CD4-positive, alpha-beta T cell treated with Interferon alpha-2 for 1 hour (primary cell): ENCODE measurements at places on chromosomes 11 and 22.

- no peak for DNase-seq
Measured at GRCh38 chr22:32712644-32713355, 88.7 kb upstream of the TIMP3 start.

DNA sequence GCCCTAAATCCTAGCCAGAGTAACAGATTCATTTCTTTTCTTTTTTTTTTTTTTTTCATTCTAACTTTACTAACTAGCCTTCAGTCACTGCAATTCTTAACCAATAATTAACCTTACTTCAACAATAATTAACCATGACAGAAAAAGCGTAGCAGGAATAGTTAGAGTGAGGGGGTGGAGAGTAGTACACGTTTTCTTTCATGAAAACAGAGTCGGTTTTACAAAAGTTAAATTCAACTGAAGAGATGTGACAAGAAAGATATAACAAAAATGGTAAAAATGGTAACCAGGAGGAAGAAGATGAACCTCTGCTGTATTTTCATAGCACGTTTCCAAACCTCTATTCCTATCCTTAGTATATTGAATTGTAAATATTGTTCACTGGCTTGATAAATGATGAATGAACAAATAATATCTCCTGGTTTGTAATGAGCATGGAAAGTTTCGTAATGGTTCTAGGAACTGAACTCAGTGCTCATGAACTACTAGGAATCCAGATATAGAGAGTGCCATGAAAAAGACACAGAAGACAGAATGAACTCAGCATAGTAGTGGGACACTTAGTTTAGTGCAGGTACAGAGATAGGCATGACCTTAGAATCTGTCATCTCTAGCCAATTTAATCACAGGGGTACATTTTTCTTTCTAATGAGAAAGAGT is 116.5 kb upstream of the ANO5 start:
- DNase-seq, result no peak

- no peak for DNase-seq
Measured at GRCh38 chr11:86251345-86251744, 6.8 kb downstream of the EED start.

DNA sequence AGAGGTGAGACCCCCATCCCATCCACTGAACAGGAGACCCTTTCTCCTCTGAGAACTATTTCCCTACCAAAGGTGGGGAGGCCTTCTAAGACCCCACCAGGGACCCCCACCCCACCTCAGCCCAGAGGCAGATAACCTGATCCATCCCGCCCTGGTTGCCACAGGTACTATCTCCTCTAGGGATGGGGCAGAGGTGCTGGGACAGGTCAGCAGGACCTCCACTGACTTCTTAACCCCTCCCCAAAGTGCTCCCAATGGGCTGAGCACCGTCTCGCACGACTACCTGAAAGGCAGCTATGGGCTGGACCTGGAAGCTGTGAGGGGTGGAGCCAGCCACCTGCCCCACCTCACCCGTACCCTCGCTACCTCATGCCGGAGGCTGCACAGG is 4.3 kb downstream of the INPPL1 start:
- no peak for DNase-seq

DNA sequence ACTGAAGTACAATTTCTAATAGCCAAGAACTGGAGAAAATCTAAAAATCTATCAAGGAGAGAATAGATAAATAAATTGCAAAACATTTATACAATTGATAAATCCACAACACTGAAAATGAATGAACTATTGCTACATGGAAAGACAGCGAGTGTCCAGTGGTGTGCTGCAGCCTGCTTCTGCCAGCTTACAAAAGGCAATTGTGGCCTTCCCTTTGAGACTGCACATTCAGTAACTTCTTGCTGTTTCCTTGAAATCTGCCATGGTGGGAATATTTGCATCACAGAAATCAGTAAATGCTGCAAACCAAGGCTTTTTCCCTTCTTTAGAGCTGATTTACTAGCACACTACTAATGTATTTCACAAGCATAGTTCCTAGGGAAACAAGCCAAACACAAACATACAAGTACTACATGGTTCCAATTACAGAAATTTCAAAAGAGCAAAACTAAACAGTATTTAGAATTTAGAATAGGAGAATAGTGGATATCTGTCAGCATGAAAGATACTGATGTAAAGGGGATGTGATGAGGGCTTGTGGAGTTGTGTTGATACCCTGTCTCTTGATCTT is 76.9 kb upstream of the TRIM77 start:
- DNase-seq, result no peak

DNA sequence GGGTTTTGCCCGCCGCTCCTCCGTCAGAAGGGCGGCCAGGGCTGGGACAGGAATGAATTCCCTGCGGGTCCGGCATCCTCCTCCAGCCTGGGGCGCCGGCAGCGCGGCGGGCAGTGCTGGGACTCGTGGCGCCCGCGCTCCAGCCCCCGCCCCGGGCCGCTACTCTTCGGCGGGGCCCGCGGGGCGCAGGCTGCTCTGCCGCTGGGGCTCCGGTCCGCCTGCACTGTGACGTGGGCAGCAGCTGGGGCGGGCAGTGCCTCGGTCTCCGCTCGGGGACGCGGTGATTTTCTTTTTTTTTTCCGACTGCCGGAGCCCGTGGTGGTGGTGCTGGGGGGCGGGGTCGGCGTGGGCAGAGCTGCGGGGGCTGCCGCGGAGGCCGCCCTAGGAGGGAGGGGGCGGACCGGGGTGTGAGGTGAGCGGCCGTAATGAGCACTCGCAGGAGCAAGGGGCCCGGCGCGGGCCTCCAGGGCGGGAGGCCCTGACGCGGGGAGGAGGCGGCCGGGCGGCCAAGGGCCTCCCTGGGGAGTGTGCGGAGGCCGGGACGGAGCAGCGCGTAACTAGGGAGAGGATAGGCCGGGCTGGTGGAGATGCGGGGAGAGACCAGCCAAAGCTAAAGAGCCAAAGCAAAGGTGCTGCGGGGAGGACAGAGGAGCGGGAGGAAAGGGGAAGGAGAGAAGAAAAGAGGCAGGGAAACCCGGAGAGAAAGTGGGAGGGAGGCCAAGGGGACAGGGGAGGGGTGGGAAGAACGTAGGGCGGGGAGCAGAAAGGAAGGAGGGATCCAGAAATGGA is 73.3 kb upstream of the ZBED5 start:
- peak; percentile 48 for DNase-seq

- no peak for DNase-seq
Measured at GRCh38 chr22:24894220-24894975, 52.1 kb downstream of the LHFPL7 start.

GRCh38 chr11:6737872-6738466 is 33.8 kb downstream of the OR2AG2 start:
- peak; percentile 86 for DNase-seq

GRCh38 chr11:14669958-14670357 is 26.4 kb downstream of the PDE3B start:
- no peak for DNase-seq

DNA sequence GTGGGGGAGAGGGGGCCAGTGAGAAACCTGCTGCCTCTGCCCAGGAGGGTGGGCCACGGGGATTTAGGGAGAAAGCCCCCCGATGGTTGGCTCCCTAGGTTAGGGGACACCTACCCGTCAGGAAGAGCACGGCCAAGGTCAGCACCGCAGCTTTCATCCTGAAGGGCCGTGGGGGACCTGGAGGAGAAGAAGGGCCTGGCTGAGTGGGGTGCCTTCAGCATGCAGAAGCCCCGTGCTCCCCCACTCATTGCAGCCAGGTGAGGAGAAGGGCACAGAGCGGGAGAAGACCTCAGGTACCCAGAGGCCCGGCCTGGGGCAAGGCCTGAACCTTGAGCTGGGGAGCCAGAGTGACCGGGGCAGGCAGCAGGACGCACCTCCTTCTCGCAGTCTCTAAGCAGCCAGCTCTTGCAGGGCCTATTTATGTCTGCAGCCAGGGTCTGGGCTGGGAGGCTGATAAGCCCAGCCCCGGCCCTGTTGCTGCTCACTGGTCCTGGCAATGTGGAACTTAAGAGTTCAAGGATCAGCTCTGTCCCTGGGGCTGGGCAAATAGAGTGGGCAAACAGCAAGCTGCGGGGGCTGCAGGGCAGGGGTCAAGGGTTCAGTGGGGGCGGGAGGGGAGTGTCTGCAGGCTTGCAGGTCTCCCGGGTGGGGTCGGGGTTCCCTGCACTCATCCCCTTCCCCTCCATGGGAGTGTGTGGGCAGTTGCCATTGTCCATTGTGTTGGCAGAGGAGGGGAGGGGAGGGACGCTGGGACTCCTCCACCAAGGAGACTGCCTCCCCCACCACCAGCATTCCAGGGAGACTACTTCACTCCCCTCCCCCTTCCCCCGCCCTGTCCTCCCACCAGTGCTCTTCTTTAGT is at the start of gene APOA1:
APOA1 (minus strand) TSS at position 392 of the 861 bp plus-strand sequence; CDS start at position 157, 235 bp downstream.
- DNase-seq, result no peak

DNA sequence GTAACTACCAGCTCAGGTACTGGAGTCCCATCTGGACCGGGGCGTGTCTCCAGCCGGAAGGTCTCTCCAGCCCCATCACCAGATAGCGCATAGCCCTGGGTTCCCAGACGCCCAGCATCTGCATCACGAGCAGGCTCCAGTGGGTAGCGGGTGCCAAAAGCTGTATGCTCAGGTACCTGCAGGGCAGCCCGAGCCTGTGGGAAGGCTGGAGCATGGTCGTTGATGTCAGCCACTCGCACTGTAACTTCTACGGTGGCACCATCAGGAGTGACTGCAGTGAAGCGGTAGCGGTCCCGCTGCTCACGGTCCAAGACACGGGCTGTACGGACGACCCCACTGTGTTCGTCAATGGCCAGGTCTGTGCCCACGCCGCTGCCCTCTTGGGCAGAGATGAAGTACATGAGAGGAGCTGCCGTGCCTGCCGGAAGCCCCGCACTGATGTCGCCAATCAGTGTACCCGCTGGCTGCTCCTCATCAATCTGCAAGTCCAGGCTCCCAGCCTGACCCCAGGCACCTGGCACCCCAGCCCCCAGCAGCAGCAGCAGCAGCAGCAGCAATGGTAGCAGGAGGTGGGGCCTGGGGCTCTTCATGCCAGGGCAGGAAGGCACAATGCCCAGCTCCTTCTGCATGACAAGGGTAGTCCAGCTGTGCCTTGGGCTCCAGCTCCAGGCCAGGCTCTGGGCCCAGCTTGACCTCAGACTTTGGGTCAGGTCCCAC is 14.5 kb downstream of the DCHS1 start:
- DNase-seq, result no peak

DNA sequence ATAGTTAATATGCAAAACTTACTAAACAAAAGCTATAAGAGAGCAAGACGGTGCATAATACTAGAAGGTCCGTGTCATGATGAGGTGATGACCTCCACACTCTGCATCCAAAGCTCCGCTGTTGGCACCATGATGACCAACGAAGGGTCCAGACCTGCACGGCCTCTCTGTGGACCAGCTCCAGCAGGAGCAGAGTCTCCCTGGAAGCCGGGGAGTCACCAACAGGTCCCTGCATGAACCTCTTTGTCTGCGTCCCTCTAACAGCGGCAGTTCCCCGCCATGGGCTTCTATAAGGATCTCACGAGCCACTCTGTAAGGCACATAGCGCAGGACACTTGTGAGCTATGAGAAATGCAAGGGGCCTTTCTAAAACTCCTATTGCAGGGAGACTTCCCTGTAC is 517.3 kb downstream of the BRD1 start:
- no peak for DNase-seq

DNA sequence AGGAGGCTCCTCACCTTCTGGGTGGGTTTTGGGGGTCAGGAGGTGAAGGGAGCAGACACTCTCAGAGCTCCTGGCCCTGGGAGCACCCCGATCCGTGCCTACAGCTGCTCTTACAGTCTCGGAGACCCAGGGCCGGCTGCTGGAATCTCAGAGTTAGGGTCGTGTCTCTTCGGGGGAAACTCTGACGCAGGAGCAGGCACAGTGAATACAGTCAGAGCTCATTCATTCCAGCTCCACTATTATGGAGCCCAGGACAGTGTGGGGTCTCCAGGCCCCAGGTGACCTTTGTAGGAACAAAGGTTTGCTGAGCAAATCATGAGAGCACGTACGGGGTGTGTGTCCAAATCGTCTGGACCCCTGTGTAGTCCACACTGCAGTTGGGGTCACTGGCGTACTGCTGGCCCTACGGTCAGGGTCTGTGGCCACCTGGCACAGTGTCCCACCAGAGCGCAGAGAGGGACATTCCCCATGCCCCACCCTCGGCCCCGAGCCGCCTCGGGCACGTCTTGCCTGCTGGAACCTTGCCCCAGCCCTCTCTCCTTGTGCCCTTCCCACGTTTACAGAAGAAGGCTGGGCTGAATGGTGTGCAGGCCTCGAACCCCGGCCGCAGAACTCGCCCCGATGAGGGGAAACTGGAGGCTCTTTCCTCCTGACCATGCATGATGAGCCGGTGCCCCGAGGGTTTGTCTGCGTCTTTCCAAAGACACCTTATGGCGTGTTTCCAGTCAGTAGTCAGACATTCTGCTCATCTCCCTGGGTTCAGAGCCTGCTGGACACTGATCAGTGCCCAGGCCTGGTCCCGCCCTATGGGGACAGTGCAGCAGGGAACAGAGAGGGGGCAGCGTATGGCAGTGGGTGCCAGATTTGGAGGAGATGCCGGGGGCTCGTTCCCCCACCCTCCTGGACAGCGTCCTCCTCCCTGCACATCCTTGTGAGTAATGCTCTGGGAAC is 1166.6 kb downstream of the BRD1 start:
- no peak for DNase-seq

GRCh38 chr11:25057861-25058260 is 561.0 kb downstream of the LUZP2 start:
- DNase-seq, result no peak

- no peak for DNase-seq
Measured at GRCh38 chr11:122816761-122817520, 21.4 kb upstream of the CRTAM start.

DNA sequence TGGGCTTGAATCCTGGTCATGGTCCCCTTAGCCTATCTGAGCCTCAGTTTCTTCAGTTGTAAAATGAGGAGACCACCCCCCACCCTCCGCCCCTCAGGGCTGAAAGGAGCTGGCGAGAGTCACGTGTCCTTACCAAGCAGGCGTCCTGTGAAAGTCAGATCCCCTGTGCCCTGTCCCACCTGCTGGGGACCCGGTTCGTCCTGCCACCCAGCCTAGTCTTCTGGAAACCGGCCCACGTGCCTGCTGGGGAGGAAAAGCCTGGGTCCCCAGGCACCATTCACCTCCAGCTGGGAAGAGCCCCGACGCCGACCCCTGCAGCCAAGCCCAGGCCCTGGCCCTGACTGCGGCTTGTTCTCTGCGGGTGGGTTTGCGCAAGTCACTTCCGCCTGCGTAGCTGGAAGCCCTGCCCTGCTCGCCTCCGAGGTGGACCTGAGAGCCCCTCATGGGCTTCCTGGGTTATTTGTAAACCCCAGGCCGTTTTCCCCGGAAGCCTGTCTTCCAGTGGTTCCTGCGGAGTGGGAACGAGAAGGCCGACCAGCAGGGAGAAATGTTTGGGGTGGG is 679 bp upstream of the SSH3 start:
- DNase-seq, result no peak

GRCh38 chr22:23500508-23501260 is 79.4 kb downstream of the IGLL1 start:
- DNase-seq, result no peak

GRCh38 chr11:75203138-75203537 is 37.4 kb upstream of the TPBGL start:
- DNase-seq, result no peak

GRCh38 chr11:83521647-83522596 is 235.8 kb upstream of the CCDC90B start:
- DNase-seq, result no peak

DNA sequence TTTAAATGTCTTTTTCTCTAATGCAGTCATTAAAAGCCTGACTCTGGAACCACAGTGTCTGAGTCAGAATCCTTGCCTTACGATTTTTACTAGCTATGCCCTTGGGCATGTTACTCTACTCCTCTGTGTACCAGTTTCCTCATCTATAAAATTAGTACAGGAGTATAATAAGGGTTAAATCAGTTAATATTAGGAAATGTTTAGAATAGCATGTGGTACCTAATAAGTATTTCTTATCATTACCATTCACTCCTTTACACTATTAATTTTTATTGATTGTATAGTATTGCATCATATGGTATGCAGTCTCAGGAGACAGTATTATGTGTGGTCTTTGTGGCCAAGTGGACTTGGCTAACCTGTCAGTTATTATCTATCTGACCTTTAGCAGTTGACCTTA is 68.2 kb downstream of the METTL15 start:
- DNase-seq, result no peak
